ENCODE measurements at places on chromosomes 7 and 10.

DNA sequence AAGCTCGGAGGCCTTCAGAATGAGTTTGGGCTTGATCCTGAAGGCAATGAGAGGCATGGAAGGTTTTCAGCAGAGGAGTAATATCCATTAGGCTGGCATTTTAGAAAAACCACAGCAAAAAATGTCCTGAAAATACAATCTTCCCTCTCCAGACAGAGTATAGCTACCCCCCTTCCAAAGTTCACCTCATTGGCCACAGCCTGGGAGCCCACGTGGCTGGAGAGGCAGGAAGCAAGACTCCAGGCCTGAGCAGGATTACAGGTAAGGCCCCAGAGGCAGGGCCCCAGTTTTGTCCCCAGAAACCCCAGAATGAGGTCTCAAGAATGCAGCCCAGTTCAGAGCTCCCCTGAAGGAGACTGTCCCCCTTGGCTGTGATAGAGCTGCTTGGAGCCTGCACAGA lies 5.3 kb downstream of the PNLIPRP1 start:
- peak; percentile 40 for DNase-seq

DNA sequence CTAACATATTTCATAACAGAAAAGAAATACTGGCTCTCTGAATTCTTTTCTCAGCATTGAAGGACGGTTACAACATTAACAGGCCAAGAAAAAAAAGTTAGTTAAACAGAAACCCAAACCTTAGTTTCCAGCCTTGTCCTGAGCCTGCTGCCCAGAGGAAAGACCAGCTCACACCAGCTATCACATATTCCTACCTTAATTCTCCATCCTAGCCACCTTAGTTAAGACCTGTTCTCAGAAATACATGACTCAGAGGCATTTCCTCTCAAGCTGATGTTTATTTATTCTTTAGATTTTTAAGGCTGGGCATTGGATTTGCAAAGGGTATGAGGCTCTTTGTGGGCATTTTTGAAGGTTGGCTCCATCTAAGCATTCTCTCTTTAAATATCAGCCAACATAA lies 34.3 kb upstream of the ADAM12 start:
- no peak for DNase-seq

GRCh38 chr10:62456611-62457101 lies 82.5 kb downstream of the ZNF365 start:
- no peak for DNase-seq

DNA sequence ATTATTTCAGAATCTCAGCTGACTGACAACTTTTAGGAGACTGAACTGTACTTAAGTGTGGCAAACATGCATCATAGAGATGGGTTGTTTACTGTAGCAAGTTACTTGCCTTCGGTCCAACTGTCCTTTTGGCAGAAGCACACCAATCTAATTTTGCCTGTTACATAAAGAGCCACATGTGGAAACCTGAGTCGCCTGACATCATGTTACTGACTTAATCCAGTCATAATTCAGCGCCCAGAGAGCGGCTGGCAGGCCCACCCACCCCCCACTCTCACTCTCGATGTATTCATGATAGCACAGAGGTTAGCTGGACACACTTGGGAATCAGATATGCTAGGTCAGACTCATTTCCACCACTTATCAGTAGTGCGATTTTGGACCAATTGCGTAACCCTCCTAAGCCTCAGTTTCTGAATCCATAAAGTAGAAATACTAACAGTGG lies 57.3 kb upstream of the CAPZA2 start:
- DNase-seq, result peak; percentile 62

GRCh38 chr10:86779220-86780017 lies 23.0 kb downstream of the BMPR1A start:
- DNase-seq, result no peak

DNA sequence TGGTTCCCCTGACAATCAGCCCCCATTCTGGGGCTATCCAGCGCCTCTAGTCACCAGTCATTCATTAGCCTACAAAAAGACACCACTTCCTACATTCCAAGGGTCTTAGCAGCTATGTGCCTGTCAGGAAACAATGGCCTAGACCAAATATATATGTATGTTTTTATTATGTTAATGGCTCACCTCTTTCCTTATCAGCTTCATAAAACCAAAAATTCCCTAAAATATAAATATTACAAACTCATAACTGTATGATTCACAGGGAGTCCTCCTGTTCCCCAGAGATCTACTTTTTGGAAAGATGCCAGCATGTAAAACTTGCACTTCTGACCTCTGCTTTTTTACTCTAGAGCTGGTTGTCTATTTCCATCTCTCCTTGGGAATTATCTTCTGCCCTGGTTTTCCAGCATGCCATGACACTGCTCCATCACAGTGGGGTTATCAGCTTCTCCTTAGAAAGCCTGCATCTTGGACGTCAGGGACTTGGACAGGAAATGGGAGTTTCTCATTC lies 79.2 kb downstream of the ABCA13 start:
- no peak for DNase-seq

- DNase-seq, result peak; percentile 72
Measured at GRCh38 chr7:1725199-1725690, 55.2 kb downstream of the ELFN1 start.

DNA sequence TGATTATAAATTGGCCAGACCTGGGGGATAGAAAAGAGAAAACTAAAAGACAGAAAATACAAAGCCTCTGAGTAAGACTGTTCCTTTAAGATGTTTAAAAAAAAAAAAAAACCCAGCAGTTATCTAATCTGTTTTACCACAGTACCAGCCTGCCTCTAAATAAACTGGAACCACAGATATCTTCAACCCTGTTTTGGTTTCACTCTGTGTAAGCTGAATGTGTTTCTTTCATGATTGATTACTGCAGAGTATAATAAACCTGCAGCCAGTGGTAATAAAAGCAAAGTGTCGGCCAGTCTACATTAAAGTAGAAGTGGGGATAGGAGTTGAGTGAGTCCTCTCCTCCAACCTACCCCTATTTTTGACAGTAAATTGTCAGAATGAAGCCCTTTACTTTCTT lies 40.6 kb downstream of the MGAM2 start:
- no peak for DNase-seq

DNA sequence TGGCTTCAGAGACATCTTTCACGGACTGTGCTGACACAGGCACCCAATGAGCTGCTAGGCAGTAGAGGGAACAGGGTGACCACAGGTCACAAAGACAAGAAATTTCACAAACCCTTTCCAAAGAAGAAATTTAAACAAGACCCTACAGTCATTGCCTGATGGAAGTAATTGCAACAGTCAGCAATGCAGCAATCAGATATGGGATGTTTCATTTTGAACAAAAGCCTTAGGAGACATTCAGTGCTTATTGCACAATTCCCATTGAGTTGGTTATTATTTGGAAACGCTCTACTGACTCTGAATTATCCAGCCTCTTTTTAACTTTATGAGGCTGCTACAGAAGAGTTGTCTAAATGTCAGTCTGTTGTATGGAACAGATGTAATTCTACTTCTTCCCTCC lies 85.5 kb downstream of the ETV1 start:
- DNase-seq, result no peak

- DNase-seq, result no peak
Measured at GRCh38 chr7:134334408-134334807, 17.7 kb upstream of the SLC35B4 start.

DNA sequence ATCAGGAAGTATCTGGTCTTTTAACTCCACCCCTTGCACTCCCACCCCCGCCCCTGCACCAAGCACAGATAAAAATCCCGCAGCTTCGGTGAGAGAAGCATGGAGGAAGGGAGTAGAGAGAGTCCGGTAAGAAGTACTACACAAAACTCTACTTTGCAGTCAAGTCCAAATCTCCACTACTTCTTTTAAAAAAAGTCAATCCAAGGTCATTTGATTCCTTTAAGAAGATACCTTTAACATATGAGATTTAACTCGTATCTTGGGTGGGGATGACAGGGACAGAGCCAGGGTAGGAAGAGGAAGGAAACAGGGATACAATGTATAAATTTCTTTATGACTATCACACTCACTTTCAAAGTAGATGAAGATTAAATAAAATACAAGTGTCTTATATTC lies 132.1 kb downstream of the NRBF2 start:
- DNase-seq, result no peak

DNA sequence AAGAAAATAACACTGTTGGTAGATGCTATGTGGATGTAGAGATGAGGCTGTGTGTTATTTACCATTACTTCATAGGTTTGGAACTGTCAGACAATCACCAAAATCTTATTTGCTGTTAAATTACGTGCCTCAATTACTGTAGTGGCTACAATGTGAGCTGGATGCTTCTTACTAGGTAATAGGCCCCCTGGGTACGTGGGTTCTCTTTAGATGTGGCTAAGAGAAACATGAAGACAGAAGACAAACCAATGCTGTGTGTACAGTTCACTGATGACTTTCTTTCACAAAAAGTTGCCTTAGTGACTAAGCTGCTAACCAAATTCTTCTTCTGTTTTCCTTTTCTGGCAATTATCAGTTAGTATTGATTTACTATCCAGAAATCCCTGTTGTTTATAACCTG lies 144.6 kb downstream of the SEMA3E start:
- no peak for DNase-seq

- DNase-seq, result no peak
Measured at GRCh38 chr10:102426803-102427287, 5.5 kb downstream of the CUEDC2 start.

DNA sequence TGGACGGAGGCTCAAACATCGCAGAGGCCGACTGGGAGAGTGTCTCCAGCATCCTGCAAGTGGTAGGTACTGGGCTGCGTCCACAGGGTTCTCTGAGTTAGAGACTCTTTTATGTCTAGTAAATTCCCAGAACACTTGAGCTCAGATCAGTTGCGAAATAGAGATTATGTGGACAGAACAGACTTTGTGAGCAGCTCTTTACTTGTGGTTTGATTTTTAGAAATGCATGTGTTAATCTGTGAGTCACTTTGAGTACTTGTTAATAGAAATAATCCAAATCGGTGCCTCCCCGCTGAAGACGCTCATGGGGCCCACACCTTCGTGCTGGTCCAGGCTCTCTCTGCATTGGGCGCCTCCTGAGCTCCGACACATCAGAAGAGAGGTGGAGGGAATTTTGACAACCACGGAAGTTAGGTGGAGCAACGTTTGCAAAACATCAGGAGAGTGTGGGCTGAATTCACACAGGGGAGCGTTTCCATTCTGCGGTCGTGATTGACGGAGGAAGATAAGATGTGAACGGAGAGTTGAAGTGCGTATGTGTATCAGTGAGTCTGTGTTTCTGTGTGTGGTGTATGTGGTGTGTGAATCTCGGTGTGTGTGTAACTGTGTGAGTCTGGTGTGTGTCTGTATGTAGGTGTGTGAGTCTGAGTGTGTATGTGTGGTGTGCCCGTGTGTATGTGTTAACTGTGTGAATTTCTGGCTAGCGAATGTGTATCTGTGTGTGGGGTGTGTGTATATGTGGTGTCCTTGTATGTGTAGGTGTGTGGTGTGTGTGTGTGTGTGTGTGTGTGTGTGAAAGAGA lies 32.1 kb downstream of the PFKP start:
- no peak for DNase-seq

DNA sequence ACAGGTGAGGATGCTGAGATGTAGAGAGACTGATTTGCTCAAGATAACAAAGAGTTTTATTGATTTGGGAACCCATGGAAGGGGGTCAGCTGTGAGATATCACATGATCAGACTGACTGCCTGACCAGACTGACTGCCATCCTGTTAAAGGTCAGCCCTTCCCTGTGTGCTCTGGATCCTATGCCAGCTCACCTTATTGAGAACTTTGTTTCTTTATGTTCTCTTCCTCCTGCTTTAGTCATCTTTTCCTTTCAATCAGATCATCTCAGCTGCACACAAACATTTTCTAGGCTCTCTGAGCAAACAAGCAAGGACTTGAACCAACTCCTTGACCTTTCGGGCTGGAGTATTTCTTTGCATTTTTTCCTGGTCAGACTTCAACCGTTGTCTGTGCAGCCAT lies 50.0 kb upstream of the MTPN start:
- DNase-seq, result no peak

DNA sequence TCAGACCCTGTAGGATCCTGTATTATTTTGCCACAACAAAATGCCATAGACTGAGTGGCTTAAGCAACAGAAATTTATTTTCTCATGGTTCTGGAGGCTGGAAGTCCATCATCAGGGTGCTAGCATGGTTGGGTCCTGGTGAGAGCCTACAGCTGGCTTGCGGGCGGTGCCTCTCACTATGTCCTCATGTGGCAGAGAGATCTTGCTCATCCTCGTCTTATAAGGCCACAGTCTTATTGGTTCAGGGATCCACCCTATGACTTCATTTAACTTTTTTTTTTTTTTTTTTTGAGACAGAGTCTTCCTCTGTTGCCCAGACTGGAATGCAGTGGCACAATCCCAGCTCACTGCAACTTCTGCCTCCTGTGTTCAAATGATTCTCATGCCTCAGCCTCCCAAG lies 90.9 kb downstream of the LSM5 start:
- DNase-seq, result no peak

- no peak for DNase-seq
Measured at GRCh38 chr7:131061158-131061557, 266.5 kb upstream of the MKLN1 start.

- no peak for DNase-seq
Measured at GRCh38 chr7:33059635-33060034, 2.9 kb downstream of the NT5C3A start.

DNA sequence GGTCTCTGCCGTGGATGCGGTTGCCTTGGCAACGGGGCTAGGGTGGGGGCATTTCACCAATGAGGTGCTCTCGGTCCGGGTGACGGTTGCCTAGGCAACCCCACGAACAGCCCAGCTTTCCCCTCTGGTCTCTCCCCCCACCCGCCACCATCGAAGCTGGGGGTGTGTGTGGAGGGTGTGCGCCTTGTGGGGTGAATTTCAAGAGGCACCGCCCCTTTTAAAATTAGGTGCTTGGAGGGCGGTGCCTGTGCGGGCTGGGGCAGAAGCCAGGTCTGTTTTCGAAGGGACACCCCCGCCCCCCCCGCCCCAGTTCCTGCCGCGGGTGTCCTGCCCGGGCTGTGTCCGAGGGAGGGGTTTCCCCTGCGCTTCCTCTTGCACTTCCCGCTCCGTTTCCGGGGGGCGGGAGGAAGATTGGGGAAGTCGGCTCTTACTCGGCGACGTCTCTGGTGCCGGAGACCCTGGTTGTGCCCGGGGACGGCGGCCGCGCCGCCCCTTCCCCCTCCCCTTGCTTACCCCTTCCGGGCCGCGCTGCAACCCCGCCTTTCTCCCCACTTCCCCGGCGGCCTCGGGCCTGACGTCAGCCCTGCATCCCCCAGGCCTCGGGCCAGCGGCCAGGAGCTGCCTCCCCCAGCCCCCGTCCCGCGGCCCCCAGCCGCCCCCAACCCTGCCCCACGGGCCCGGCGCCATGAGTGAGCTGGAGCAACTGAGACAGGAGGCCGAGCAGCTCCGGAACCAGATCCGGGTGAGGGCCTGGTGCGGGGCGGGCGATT lies 2.2 kb downstream of the GNB2 start:
- peak; percentile 85 for DNase-seq

GRCh38 chr10:10946081-10946480 lies 71.6 kb upstream of the CELF2 start:
- DNase-seq, result no peak
